Amniotic epithelial cell (primary cell): ENCODE measurements at places on chromosomes 13 and 19.
A peak's percentile ranks its signal among the peaks of the same experiment; 100 is the strongest.

GRCh38 chr19:30733826-30734550 lies 361.8 kb downstream of the ZNF536 start:
- no peak for DNase-seq

DNA sequence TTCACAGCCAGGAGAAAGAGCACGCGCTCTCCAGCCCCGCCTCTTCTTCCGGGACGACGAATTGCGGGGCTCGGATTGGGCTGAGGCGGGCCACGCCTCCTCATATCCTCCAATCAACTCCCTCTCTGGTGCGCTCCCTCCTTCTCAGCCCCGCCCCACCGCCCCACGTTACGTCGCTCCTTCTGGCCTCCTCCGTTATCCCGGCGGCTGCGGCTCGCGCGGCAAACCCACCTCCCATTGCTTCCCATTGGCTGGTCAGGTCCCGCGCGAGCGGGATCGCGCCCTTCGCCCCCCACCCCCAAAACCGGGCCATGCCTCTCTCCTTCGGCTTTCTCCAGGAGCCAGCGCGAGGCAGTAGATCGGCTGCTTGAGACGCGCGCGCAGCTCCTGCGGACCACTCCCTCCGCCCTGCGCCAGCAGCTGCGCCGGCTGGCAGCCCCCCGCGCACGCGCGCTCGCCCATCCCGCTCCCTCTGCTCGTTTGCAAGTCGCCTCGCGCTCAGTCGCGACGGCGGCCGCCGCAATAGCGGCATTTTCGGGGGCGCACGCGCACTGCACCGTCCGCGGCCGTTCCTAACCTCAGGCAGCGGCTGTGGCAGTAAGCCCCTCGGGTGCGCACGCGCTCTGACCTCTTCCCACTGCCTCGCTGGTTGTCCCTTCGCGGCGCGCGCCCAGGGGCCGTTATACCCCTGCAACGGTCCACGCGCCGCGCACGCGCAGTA lies 512 bp upstream of the ARHGAP35 start:
- DNase-seq, result peak; percentile 97

GRCh38 chr13:66543780-66544179 lies 686.4 kb downstream of the PCDH9 start:
- DNase-seq, result no peak

DNA sequence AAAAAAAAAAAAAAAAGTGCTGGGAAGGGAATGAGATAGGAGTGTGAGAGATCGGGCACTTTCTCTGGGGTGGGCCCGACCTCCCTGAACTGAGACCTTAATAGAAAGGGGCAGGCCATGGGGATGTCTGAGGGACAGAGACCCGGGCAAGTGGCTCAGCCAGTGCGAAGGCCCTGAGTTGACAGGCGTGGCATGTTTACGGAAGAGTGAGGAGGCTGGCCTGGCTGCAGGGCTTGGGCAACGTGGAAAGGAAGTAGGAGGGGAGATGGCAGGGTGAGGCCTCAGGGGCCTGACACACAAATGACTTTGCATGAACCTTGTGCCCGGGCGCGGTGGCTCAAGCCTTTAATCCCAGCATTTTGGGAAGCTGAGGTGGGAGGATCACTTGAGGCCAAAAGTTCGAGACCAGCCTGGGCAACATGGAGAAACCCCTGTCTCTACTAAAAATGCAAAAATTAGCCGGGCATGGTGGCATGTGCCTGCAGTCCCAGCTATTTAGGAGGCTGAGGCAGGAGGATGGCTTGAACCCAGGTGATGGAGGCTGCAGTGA lies 13.9 kb downstream of the FCHO1 start:
- DNase-seq, result peak; percentile 31

GRCh38 chr19:35076026-35076370 lies 34.5 kb downstream of the HPN start:
- no peak for DNase-seq

GRCh38 chr13:32378012-32378411 lies 49.9 kb downstream of the N4BP2L1 start:
- peak; percentile 2 for DNase-seq

DNA sequence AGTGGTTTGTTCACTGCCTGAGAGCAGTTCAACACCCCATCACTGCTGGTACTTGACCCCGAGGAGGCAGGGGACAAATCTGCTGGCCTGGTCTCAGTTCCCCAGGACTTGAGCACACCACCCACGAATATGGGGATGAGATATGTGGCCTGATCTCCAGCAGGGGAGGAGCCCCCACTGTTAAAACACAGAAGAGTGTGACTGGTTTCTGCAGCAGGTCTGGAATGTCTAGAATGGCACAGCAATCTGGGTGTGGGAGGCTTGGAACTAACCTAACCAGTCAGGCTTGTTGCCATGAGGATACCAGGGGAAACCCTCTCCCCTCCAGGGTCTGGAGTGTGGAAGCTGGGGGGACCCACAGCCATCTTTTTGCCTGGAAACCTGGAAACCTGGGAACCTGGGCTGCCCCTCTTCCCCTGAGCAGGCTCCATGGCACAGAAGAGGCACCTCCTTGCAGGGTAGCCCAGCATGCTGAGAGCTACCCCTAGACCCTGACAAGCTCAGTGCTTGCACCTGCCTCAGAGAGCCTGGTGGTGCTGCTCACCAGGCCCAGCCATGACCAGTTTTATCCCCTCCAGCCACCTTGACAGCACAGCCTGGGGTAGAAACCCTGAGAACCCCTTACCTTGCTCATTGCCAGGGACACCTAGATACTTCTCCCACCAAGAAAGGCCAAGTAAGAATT lies 273.8 kb downstream of the LIG4 start:
- DNase-seq, result no peak

- no peak for DNase-seq
Measured at GRCh38 chr13:44425041-44425814, 51.6 kb downstream of the SERP2 start.

DNA sequence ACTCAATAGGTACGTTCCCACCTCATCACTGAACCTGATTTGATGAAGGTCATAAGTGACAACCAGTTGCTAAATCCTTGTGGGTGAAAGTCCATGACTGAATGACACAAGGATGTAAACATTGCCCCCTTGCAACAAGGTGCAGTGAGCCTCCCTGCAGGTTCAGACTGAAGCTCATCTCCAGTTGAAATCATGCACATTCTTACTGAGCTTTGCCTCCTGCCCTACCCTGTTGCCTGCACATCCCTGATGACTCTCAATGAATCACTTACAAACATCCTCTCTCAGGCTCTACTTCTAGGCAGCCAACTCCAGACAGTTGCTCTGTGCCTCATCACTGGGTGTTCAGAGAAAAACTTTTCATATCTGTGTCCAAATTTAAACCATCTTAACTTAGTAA lies 42.5 kb upstream of the ARGLU1 start:
- DNase-seq, result peak; percentile 58

DNA sequence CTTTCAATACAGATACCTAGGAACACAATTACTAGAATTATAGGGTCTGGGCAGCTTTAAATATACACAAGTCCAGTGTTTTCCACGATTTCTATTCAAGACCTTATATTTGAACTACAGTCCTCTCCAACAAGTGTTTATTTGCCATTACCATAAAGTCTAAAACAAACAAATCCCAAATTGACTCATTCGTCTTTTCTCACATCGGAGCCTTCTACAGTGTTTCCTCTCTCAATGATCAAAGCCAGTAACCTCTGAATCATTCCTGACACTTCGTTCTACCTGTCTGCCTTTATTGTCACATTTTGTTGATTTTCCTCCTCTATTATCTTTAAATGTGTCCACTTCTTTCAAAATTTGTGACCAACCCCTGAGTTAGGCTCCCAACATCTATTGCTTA lies 1356.5 kb upstream of the SLC10A2 start:
- no peak for DNase-seq

GRCh38 chr13:94561126-94561525 lies 34.8 kb downstream of the TGDS start:
- DNase-seq, result no peak

DNA sequence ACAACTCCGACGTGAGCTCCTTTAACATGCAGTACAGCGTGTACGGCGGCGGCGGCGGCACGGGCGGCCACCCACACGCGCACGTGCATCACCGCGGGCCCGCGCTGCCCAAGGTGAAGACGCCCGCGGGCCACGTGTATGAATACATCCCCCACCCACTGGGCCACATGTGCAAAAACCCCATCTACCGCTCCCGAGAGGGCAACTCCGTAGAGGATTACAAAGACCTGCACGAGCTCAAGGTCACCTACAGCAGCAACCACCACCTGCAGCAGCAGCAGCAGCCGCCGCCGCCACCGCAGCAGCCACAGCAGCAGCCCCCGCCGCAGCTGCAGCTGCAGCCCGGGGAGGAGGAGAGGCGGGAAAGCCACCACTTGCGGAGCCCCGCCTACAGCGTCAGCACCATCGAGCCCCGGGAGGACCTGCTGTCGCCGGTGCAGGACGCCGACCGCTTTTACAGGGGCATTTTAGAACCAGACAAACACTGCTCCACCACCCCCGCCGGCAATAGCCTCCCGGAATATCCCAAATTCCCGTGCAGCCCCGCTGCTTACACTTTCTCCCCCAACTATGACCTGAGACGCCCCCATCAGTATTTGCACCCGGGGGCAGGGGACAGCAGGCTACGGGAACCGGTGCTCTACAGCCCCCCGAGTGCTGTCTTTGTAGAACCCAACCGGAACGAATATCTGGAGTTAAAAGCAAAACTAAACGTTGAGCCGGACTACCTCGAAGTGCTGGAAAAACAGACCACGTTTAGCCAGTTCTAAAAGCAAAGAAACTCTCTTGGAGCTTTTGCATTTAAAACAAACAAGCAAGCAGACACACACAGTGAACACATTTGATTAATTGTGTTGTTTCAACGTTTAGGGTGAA lies 6.6 kb downstream of the SLITRK5 start:
- DNase-seq, result peak; percentile 13

DNA sequence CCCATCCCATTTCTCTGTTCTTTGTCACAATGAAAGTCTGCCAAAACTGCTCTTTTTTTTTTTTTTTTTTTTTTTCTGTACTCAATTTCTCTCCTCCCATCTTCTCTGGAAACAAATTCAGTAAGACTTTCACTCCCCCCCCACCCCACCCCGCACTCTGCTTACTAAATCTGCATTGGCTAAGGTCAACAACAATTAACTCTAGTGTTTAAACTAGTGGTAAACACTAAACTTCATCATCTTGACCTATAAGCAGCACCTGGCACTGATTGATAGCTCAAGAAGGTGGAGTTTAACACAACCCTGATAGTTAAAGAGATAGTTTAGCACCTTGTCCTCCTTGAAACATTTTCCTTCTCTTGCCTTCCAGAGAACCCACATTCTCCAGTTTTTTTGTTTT lies 14.1 kb upstream of the KLF12 start:
- DNase-seq, result no peak

GRCh38 chr13:70353096-70353495 lies 244.8 kb upstream of the KLHL1 start:
- no peak for DNase-seq

DNA sequence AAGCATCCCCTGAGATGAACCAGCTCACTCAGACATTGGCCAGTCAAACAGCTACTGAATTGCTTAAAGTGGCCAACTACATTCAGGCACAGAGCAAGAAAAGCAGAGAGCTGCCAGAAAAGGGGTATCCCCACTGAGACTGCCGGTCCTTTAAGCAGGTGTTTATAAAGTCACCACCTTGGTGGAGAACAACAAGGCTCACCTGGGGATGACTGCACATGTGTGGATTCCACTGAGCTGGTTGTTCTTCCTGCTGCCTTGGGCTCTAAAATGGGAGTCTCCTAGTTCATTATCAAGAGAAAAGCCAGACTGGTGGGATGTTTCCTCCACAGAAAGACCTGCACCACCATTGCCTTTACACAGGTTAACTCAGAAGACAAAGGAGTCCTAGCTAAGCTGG lies 51.8 kb upstream of the IPO5 start:
- DNase-seq, result no peak

- DNase-seq, result no peak
Measured at GRCh38 chr19:19145281-19145680, 7.0 kb upstream of the TMEM161A start.

- DNase-seq, result no peak
Measured at GRCh38 chr19:50406156-50406820, 12.4 kb upstream of the SPIB start.

- DNase-seq, result no peak
Measured at GRCh38 chr13:78841358-78841963, 182.5 kb upstream of the OBI1 start.

DNA sequence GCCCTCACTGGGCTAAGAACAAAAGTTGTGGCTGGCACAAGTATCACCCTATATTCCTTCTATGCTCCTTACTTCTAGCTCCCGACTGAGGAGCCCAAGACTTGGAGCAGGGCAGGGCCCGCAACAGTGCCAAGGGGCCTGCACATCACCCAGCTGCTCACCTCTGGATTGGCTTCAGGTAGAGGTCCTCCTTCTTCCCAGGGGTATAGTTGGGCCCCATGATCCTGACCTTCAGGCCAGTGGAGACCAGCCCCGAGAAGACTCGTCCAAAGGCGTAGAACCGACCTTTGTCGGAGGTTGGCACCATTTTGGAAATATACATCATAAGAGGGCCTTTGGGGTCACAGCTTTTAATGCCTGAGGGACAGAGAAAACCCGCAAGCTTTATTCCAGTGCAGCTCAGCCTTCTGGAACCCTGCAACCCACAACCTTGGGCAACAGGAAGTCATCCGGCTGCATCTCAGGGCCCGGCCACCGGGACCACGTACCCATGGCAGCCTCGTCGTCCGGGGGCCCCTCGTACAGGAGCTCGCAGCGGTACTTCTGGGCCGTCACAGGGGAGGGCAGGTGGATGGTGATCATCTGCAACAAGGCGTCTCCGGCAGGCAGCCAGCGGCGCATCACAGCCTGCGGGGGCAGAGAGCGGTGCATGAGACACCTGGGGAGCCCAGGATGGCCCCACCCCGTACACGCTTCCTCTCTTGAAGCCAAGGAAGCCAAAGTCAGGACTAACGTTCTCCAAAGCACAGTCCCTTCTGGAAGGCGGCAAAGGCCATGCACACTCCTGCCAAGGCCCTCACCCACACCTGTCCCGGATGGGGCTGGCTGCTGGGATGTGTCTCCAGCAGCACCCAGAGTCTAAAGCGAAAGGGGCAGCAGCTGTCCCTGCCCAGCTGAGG lies 4.7 kb downstream of the EEF2 start:
- no peak for DNase-seq

DNA sequence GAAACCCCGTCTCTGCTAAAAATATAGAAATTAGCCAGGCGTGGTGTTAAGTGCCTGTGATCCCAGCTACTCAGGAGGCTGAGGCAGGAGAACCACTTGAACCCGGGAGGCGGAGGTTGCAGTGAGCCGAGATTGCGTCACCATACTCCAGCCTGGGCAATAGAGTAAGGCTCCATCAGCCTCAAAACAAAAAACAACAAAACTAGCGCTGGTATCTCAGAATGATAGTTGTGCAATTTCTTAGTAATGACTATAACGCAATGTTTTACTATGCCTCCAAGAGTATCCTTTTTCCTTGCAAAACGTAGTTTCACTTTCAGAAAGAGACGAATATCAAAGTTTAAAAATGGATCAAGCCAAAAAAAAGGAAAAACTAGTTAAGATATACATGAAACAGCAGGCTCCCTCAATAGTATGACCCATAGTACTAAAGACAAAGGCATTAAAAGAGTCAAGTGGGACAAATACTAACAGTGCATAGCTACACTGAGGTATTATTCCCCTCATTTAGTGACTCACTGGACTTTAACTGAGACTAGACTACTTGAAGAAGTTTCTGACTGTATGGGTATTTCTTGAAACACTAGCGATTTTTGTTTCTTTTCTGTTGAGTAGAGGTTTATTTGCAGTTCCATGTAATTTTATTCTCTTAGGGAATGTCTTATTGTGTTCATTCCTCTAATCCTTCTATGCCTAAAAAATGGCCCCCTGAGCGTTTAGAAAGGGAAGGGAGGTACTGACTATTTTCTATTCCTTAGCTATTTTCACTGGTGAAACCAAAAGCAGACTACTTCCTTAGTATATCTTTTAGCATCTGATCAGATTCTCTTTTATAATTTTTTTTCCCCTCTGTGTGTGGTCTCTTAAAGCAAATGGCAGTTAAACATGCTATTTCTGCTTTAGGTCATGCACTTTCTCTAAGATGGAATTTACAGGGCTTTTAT lies 10.4 kb upstream of the ITM2B start:
- peak; percentile 81 for DNase-seq

GRCh38 chr13:103203735-103204330 lies 137.6 kb upstream of the SLC10A2 start:
- DNase-seq, result no peak
